ENCODE measurements at places on chromosomes 5 and 9. TPM values are rescaled to one million over a fixed set of nuclear protein-coding genes. Genes with fewer than 3 reads are reported as not detected.

- no peaks in the 10 kb centered on the region for H3K27me3 ChIP-seq
- no peaks in the 10 kb centered on the region for H3K36me3 ChIP-seq
- H3K27ac ChIP-seq: no peak overlapping the region
- H3K4me3 ChIP-seq: no peak overlapping the region
- no peak for DNase-seq
- H3K4me1 ChIP-seq: peaks cover 5% of the 10 kb centered on the region
These were observed 116.0 kb upstream of the RANBP3L start for GRCh38 chr5:36417668-36418067.

Gene TARS1
- 59.3 TPM for total RNA-seq

GRCh38 chr5:15585841-15586591 lies 86.0 kb downstream of the FBXL7 start:
- H3K27ac ChIP-seq: no peak overlapping the region
- no peak for DNase-seq
- no peaks in the 10 kb centered on the region for H3K4me1 ChIP-seq
- no peaks in the 10 kb centered on the region for H3K27me3 ChIP-seq

DNA sequence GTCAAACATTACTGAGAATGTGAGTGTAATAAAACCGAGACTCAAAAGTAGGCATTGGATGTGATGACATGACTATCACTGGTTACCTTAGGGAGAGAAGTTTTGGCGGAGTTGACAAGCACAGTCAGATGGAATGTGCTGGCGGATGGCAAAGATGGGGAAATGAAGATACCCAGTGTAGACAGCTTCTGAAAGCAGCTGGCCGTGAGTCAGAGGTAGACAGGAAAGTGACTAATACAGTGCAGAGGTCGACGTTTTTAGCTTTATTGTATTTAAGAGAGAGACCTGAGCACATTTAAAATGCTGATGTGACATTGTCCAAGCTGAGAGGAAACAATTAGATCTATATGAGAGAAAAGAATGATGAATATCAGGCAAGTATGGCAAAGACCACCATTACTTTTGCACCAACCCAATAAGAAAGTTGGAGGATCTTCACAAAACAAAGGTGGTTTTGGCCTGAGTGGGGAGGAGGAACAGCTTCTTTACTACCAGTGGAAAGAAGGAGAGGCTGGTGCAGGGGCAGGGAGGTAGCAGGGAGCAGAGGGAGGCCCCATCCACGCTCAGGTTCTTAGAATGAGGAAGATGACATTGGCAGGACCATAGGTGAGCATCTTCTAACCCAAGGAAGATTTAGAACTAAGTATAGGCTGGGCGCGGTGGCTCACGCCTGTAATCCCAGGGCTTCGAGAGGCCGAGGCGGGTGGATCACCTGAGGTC lies 36.7 kb upstream of the KCNIP1 start:
- H3K4me1 ChIP-seq: no peaks in the 10 kb centered on the region
- DNase-seq: no peak
- H3K27me3 ChIP-seq: peaks cover 8% of the 10 kb centered on the region
- no peak overlapping the region for H3K4me3 ChIP-seq
- no peaks in the 10 kb centered on the region for H3K36me3 ChIP-seq

DNA sequence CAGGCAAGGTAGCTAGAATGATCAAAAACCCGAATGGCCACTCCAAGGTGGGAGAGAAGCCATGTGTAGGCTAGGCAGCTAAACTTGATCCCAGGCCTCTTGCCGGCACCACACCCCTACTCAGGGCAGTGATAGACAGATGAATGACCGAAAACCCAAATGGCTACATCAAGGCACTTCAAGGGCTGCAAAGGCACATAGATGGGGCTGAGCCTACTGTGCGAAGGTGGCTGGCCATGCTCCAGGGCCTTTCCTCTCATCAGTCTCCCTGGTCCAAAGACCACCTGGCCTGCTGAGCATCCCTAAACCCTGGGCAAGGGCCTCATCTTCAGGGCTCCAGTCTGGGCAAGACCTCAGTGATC lies 3.7 kb upstream of the TIFAB start:
- H3K4me1 ChIP-seq: no peaks in the 10 kb centered on the region
- H3K36me3 ChIP-seq: no peaks in the 10 kb centered on the region
- H3K27ac ChIP-seq: no peak overlapping the region
- no peak overlapping the region for H3K4me3 ChIP-seq
- H3K27me3 ChIP-seq: no peaks in the 10 kb centered on the region
- no peak for DNase-seq

Gene ERAP2
- 3.0 TPM for total RNA-seq

DNA sequence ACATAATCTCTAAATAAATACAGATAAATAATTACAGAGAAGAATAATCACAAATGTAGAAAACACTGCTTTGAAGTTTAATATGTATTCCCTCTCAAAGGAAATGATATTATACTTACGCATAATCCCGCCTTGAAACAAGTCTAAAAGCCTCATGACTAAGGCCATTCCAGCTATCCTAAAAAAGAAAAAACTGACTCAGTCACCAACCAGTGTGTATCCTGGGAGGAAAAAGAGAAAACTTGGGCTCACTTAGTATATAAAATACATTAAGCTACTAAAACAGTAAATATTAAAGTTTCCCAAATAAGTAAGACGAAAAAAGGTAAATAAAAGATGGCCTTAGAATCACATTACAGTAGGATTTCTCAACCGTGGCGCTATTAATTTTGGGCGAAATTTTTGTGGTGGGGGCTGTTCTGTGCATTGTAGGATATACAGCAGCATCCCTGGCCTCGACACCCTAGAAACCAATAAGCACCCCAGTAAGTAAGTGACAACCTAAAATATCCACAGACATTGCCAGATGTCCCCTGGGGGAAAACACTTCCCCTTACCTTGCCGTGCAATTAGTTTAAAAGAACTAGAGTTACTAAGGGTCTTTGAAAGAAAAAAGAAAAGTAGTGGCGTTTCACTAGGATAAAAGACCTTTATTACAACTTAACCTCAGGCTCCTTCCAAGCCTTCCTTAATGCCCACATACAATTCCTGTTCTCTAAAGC lies 1.1 kb downstream of the HSPA9 start:
- peaks cover 23% of the 10 kb centered on the region for H3K36me3 ChIP-seq
- DNase-seq: no peak
- peak overlapping the region; percentile 98 for H3K27ac ChIP-seq
- no peaks in the 10 kb centered on the region for H3K27me3 ChIP-seq
- peak overlapping the region; percentile 89 for H3K4me3 ChIP-seq
- peaks cover 30% of the 10 kb centered on the region for H3K4me1 ChIP-seq

- no peak overlapping the region for H3K27ac ChIP-seq
- H3K36me3 ChIP-seq: no peaks in the 10 kb centered on the region
These were observed 80.8 kb downstream of the RORB start for GRCh38 chr9:74577956-74578355.

Gene C9orf50
- total RNA-seq: not detected

GRCh38 chr9:27151693-27152404 lies 42.8 kb downstream of the TEK start:
- no peak overlapping the region for H3K27ac ChIP-seq
- H3K4me1 ChIP-seq: no peaks in the 10 kb centered on the region
- no peak overlapping the region for H3K4me3 ChIP-seq
- H3K36me3 ChIP-seq: no peaks in the 10 kb centered on the region
- no peak for DNase-seq

Gene BSPRY
- not detected for total RNA-seq

- no peaks in the 10 kb centered on the region for H3K36me3 ChIP-seq
- H3K4me1 ChIP-seq: no peaks in the 10 kb centered on the region
- H3K27ac ChIP-seq: no peak overlapping the region
- H3K27me3 ChIP-seq: no peaks in the 10 kb centered on the region
- H3K4me3 ChIP-seq: no peak overlapping the region
- no peak for DNase-seq
These were observed 51.2 kb downstream of the STRBP start for GRCh38 chr9:123217128-123217654.

DNA sequence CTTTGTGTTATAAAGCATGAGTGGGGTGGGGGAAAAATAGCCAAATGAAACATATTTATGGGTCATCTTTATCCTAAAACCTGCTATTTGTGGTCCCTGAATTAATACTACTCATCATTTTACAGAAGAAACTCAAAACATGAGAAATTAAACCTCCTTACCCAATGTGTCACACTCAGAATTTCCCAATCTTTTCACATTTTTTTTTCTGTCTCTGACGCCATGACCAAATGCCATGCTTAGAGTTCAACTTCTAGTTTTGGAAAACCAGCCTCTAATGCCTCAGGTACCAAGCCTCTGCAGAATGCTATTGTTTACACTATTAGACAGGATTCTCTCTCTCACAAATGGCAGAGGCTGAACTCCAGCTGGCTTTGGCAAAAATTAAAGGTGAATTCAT lies 505.5 kb upstream of the WWC1 start:
- no peak overlapping the region for H3K27ac ChIP-seq
- H3K4me1 ChIP-seq: no peaks in the 10 kb centered on the region
- no peaks in the 10 kb centered on the region for H3K27me3 ChIP-seq
- no peak overlapping the region for H3K4me3 ChIP-seq
- no peaks in the 10 kb centered on the region for H3K36me3 ChIP-seq

DNA sequence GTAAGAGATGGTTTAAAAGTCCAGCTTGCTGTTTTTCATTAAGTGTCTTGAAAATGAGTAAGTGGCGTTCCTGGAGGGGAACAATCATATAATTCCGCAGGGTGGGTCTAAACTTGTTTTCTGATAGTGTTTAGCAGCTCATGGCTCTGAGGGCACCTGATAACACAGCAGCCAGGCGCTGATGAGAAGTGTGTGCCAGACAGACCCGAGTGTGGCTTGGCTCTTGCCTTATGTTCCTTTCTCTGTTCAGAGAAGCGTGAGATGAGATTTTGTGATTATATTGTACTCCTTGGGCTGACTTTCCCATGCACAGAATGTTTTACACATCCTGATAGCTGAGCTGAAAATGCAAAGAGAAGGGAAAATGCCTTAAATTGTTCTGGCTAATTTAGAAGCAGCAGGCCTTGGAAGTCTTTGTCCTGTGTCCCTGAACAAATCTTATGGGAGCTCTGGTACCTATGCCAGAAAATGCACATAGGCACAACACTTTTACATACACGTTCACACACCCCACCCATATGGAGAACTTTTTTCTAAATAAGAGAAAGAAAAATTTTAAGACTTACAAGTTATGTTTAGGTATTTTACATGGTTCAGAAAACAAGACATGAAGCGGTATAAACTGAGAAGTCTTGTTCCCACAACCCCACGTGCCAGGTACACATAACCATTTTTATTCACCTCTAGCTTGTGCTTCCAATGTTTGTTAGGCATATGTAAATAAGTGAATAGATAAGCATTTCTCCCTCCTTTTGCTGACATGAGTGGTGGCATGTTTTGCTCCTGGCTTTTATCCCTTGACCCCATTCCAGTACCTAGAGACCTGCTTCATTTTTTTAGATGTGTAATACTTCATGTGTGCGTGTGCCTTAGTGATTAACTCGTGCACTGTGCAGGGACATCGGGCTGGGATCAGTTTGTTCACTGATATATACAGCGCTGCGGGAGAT lies 152.2 kb upstream of the OTULINL start:
- no peak overlapping the region for H3K27ac ChIP-seq
- H3K4me3 ChIP-seq: no peak overlapping the region
- DNase-seq: no peak
- H3K27me3 ChIP-seq: no peaks in the 10 kb centered on the region

- H3K4me3 ChIP-seq: no peak overlapping the region
- H3K27me3 ChIP-seq: no peaks in the 10 kb centered on the region
- no peak for DNase-seq
- H3K4me1 ChIP-seq: no peaks in the 10 kb centered on the region
- no peak overlapping the region for H3K27ac ChIP-seq
These were observed 157.9 kb upstream of the RASA1 start for GRCh38 chr5:87109746-87110145.

DNA sequence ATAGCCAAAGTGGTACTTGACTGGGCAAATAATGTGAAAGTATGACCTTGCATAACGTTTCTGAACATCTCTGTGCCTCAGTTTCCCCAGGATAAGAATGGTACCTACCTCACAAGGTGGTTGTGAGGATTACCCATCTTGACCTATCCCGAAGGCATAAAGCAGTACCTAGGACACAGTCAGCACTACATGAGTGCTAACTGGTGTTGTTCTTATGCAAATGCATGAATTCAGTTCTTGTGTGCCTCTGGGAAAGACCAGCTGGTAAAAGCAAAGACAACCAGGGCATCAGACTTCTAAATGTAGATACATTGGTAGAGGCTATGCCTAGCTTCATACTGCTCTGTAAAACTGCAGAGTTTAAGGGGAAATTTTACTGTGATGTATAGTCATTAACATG lies 21.8 kb upstream of the TMEM252 start:
- H3K36me3 ChIP-seq: no peaks in the 10 kb centered on the region
- H3K27ac ChIP-seq: no peak overlapping the region

Gene ROPN1L
- 0.25 TPM for total RNA-seq

Gene TAF1L
- not detected for total RNA-seq

DNA sequence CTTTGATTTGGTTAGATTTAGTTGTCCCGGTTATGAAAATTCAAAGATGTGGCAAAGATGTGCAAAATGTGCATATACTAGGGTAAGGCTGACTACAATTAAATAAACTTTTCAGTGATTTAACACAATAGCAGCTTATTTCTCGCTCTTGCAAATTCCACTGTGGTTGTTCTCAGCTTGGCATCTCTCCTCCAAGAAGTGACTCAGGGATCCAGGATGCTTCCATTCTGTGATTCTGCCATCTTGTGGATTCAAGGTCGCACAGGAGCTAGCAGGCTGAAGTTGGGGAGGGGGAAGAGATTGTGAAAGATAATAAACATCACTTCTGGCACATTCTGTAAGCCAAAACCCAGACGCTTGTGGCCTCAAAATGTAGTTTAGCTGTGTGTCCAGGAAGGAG lies 60.1 kb upstream of the TGFBR1 start:
- H3K27ac ChIP-seq: no peak overlapping the region
- no peaks in the 10 kb centered on the region for H3K4me1 ChIP-seq
- peaks cover 4% of the 10 kb centered on the region for H3K36me3 ChIP-seq
- H3K4me3 ChIP-seq: no peak overlapping the region
- no peaks in the 10 kb centered on the region for H3K27me3 ChIP-seq

GRCh38 chr5:168055141-168055683 lies 236.2 kb upstream of the WWC1 start:
- no peak overlapping the region for H3K27ac ChIP-seq
- no peaks in the 10 kb centered on the region for H3K4me1 ChIP-seq
- H3K27me3 ChIP-seq: no peaks in the 10 kb centered on the region
- no peak overlapping the region for H3K4me3 ChIP-seq

DNA sequence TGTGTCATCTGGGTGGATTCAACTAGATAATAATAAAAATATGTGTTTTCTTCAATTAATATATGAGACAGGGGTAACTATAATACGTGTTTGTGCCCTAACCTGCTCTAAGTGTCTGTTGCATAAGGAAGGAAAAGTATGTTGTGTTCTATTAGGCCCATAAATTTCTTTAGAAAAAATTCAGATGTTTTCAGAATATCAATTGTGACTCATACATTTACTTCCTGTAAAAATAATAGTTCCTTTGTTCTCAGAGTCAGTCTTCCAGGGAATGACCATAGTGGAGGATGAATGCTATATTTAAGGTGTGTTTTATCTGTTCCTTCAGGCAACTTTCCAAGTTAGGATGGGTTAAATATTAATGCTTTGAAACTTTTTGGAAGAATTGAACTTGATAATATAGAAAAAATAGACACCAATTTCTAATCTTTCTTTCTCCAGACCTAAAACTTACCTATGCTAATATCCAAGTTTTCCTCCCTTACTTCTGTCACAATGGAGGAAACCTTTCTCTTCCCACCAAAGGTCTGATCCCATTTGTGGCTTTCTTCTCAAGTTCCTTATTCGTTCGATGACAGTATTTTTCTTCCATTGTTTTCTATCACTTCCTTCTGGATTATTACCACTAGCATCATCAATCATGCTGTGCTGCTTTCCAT lies 49.9 kb downstream of the ISL1 start:
- no peaks in the 10 kb centered on the region for H3K27me3 ChIP-seq
- H3K4me1 ChIP-seq: no peaks in the 10 kb centered on the region
- no peaks in the 10 kb centered on the region for H3K36me3 ChIP-seq
- no peak for DNase-seq
- no peak overlapping the region for H3K27ac ChIP-seq
